CD8-positive, alpha-beta memory T cell (primary cell): ENCODE measurements at places on chromosomes 2 and 18. TPM values are rescaled to one million over a fixed set of nuclear protein-coding genes. Genes with fewer than 3 reads are reported as not detected.

GRCh38 chr2:16394072-16394985 lies 271.3 kb downstream of the CYRIA start:
- DNase-seq, result no peak

Gene TANK
- 70.8 TPM for polyA plus RNA-seq

DNA sequence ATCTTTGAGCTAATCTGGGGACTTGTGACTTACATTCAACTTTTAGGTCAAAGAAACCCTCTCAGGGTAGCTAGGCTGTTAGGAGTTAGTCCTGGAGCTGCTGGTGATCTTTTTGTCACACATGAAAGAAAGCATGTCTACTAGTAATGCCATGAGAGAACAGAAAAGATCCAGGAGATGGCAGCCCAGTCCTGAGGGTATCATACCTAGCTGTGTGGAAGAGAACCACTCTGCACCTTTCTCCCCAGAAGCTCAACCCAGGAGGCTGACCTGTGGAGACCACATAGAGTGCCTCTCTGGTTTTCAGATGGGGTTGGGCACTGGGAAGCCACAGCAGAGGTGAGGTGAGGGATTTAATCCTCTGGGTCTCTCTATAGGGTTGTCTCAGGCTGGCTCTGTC lies 460.2 kb upstream of the UBE2E3 start:
- no peak for DNase-seq

DNA sequence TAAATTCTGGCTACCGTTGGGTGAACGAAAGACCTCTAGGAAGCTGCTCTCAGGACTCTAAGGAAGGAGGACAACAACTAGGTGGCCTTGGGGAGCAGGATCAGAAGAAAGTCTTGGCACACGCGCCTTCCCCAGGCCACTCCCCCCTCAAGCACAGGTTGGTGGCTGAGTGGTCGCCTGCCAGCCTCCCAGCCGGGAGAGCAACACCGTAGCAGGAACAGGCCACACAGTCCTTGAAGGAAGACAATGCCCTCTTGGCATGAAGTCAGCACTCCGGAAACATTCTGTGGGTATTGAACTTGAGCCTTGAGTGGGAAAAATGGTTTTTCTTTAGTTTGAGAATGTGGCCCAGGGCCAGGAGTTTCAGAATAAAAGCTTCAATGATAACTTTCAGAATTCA lies 87.4 kb upstream of the AGAP1 start:
- no peak for DNase-seq

GRCh38 chr18:34691614-34692013 lies 18.5 kb upstream of the DTNA start:
- no peak for DNase-seq

GRCh38 chr18:58633874-58634273 lies 5.0 kb upstream of the ALPK2 start:
- no peak for DNase-seq

- DNase-seq, result no peak
Measured at GRCh38 chr2:56380861-56381260, 197.1 kb downstream of the CCDC85A start.

GRCh38 chr2:99819766-99820165 lies 322.6 kb downstream of the AFF3 start:
- no peak for DNase-seq

DNA sequence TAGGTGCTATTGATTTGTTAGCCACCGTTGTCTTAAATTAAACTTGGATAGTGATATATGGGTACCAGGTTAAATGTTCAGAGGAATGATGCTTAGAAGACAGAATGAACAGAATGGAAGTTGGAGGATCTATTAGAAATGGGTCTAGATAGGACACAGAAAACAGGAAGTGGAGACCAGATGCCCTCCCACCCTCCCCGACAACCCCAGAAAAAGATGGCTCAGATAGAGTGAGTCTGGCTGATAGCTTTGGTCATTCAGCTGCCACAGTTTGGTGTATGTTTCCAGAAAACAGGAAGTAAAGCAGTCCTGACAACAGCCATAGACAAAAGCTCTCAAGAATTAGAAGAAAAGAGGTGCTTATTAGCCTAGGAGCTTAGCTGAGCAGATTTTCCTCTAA lies 71.5 kb upstream of the DSG1 start:
- DNase-seq, result no peak

- no peak for DNase-seq
Measured at GRCh38 chr18:59293317-59293716, 20.1 kb upstream of the RAX start.

Gene NPPC
- polyA plus RNA-seq, result not detected

- no peak for DNase-seq
Measured at GRCh38 chr2:144586476-144586875, 66.6 kb upstream of the ZEB2 start.

DNA sequence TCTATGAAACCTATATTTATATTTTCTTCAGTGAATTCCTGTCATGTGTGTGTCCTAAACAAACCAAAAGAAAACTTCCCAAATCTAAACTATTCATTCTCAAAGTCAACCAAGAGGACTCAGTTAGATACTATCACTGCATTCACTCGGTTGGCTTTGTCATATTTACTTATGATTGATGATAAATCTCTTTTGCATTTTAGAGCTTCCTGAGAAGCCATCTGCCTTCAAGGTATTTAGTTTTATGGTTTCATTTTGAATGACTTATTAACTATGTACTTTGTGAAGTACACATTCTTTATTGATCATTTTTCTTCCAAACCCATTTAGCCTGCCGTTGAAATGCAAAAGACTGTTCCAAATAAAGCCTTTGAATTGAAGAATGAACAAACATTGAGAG lies 36.2 kb downstream of the ANKRD30B start:
- no peak for DNase-seq

- no peak for DNase-seq
Measured at GRCh38 chr2:122108186-122108585, 352.7 kb downstream of the TSN start.

DNA sequence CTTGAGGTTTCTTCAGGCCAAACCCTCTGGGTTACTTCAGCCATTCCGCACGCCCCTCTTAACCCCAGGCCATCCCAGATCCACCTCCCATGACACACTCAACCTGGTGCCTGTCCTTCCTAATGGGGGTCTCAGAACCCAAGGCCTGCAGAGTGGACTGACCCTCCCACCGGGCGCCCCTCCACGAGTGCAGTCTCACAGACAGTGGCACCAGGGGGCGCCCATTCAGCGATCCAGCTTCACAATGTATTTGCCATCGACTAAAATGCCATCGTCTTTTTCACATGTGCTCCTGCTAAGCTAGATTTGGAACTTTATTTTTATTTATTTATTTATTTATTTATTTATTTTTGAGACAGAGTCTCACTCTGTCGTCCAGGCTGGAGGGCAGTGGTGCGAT lies 38.5 kb downstream of the INPP5D start:
- DNase-seq, result no peak

Gene ABCB11
- polyA plus RNA-seq, result not detected

DNA sequence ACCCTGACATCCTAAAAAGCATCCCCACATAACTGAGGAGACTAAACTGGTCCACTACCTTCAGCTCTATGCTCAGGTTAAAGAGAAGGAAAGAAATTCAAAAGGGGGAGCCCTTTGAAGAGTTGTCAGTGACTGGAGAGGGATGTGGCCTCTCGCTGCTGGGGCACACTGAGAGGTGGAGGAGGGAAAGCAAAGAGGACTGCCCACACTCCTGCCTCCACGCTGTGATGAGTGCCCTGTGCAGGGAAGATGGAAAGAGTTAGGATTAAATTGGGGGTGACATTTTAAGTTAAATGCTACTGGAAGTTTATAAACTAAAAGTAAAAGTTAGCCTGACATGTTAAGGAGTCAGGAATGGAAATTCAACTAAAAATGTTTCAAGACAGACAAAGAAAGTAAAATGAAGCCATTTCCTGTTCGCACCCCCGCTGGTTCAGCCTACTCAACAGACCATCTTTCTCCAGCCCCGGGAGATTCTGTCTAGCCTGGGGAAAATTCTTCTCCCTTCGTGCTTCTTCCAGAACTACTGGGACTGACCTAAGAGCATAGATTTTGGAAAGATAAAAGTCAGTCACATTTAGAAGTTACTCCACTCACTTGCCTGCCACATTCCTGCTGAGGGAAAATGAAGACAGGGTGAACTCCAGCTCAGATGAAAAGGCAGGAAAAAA lies 17.8 kb upstream of the INO80C start:
- no peak for DNase-seq

GRCh38 chr18:60534538-60534937 lies 162.0 kb upstream of the MC4R start:
- no peak for DNase-seq

Gene SLC9A4
- polyA plus RNA-seq, result not detected

Gene CTAGE1
- polyA plus RNA-seq, result not detected

Gene SIX3
- polyA plus RNA-seq, result not detected

GRCh38 chr2:51778806-51779205 lies 746.9 kb upstream of the NRXN1 start:
- DNase-seq, result no peak

Gene CLEC4F
- not detected for polyA plus RNA-seq

DNA sequence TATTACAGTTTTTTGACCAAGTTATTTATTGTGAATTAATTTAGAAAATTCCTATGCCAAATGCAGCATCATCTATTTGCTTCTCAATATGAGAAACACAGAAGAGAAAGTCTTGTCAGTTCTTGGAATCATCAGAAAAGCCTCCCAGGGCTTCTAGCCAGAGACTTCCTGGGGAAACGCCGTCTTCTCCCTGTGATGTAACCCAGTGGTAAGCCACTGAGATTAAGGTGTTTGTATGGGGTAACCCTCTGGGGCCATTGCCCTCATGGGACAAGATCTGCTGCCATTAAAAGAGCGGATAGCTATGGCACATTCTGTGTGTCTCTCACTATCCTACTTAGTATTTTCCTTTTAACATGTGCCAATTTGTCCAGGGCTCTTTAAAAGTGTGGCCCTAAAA lies 28.0 kb downstream of the ANKRD29 start:
- no peak for DNase-seq

DNA sequence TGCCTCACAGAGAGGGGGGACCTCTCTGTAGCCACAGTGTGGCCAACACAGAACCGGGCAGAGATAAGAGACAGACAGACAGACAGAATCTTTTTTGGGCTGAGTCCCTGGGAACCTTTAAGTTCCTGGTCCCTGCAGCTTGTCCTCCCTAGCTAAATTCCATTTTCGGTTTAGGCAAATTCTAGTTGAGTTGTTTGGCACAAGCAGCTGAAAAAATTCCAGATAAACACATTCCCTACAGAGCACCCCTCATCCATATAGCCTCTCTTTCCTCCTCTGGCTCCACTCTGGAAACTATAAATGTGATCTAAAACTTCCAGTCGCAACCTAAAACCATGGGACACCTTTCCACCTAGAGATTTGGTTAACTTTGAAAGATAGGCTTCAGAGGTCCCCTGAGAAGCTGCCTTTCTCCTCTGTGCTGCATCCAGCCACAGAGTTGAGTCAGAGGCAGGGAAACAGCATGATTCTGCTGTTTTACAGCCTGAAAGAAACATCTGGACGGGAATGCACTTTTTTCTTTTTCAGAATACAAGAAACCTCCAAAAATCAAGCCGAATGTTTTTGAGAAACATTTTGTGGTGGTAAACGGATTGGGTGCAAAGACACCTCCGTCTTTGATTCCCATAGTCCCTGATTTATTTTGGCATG lies 30.9 kb downstream of the SLC4A3 start:
- DNase-seq, result no peak

DNA sequence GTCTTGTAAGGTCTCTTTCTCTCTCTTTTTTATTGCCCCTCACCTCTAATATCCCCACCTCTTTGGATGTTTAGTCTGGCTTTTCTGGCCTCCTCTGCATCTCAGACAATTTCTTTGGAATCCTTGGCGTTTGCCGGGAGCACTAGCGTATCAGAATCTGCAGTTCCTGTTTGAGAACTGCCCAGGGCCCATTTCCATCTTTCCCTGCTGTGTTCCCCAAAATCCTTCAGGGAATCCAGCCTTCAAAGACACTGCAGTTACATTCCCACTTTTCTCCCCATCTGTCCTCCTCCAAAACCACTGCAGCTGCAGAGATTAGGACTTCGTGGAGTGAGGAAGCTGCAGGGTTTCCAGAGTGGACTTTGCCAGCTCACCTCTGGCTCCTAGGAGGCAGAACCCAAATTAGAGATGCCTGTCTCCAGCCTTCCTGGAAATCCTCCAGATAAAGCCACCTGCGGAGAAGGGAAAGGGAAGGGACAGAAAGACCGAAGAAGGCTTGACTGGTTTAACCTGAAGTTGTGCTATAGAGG lies 2.7 kb downstream of the VSNL1 start:
- no peak for DNase-seq

Gene METTL21A
- polyA plus RNA-seq, result 30.4 TPM

Gene TMEM247
- not detected for polyA plus RNA-seq

- DNase-seq, result no peak
Measured at GRCh38 chr2:11559066-11559785, 25.4 kb downstream of the GREB1 start.

- DNase-seq, result no peak
Measured at GRCh38 chr2:37283207-37283606, 41.4 kb downstream of the PRKD3 start.

DNA sequence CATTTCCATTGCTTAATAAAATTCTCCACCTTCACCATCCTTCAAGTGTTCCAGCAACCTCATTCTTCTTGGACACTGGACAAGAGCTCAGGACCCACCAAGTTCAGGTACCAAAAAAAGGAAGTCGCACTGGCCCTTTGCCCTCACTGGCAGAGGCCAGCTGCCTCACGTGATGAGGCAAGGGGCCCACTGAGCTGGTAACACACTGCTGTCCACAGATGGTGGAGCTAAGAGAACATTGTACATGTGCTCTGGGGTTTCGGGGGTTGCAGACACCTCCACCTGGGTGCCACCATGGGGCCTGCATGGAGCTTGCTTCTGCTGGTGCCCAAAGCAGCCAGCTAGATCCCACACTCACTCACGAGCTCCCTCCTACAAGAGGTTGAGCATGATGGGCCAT lies 71.3 kb downstream of the SCG2 start:
- no peak for DNase-seq

Gene TWIST2
- not detected for polyA plus RNA-seq

- no peak for DNase-seq
Measured at GRCh38 chr2:44333994-44334393, 27.3 kb downstream of the PREPL start.

Gene WDR7
- polyA plus RNA-seq, result 21.9 TPM

- peak; percentile 84 for DNase-seq
Measured at GRCh38 chr18:2654928-2655177, 673 bp upstream of the SMCHD1 start.

Gene LYG1
- not detected for polyA plus RNA-seq

- no peak for DNase-seq
Measured at GRCh38 chr2:18677280-18677679, 87.9 kb upstream of the NT5C1B start.

- no peak for DNase-seq
Measured at GRCh38 chr2:144738749-144739148, 218.8 kb upstream of the ZEB2 start.

Gene METAP1D
- 2.7 TPM for polyA plus RNA-seq

DNA sequence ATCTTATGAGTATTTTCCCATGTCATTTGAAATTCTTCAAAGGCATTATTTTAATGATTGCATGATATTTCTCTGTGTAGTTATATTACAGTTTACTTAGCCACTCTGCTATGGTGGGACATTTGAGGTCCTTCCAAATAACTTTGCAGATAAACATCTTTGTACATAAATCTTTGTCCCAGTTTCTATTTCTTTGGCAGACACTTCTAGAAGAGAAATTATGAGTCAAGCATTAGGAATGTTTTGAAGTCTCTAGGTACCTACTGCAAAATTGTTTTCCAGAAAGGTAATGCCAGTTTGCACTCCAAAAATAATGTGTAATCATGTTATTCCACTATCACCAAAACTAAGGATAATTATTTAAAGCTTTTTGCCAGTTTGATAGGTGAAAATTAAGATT lies 149.7 kb downstream of the EN1 start:
- DNase-seq, result no peak

- no peak for DNase-seq
Measured at GRCh38 chr2:181308766-181309515, 148.2 kb upstream of the ITGA4 start.
